HCT116 (cell line): ENCODE measurements at places on chromosomes 3 and 15.

GRCh38 chr3:146277953-146278631 lies 27.2 kb upstream of the PLSCR4 start:
- no peak for DNase-seq

GRCh38 chr3:184498986-184499606 lies 62.5 kb upstream of the EPHB3 start:
- no peak for DNase-seq

DNA sequence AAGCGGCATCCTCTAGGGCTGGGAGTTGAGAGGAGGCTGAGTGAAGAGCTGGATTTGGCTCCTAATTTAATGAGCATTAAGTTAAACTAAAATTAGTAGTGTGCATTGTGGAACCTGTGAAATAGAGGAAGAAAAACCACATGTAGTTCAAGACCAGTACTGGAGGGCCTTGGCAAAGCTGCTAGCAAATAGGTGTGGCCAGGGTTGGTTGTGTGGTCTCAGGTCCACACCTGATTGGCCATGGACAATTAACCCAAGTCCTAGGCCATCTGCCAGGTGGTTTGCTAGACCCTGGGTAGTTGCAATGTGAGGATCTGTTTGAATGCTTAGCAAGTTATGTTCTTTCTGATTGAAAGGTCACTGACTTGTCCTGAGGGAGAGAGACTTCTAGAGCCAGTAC lies 275.5 kb downstream of the PDCD6IP start:
- DNase-seq: no peak

DNA sequence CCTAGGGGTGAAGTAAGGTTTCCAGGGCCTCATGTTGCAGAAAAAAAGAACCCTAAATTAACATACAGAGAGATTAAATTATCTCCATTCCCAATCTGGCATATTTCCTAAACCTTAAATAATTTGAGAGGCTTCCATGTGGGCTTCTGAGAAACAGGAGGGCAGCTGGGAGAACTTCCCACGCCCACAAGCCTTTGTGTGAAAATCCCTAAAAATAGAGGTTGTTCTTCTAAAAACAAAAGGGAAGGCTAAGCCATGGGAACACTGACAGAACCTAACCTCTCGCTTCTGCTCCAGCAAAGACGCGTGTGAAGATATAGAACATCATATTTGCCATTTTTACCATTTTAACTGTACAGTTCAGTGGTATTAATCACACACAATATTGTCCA lies 812 bp upstream of the SLC12A8 start:
- DNase-seq: no peak

- DNase-seq: no peak
Measured at GRCh38 chr15:57217778-57218598, 158.3 kb upstream of the CGNL1 start.

- DNase-seq: peak; percentile 19
Measured at GRCh38 chr3:23999012-23999641, 54.0 kb downstream of the NR1D2 start.

- no peak for DNase-seq
Measured at GRCh38 chr3:97960993-97961766, 11.1 kb downstream of the RIOX2 start.
